ENCODE measurements at places on chromosomes 2 and 18.

DNA sequence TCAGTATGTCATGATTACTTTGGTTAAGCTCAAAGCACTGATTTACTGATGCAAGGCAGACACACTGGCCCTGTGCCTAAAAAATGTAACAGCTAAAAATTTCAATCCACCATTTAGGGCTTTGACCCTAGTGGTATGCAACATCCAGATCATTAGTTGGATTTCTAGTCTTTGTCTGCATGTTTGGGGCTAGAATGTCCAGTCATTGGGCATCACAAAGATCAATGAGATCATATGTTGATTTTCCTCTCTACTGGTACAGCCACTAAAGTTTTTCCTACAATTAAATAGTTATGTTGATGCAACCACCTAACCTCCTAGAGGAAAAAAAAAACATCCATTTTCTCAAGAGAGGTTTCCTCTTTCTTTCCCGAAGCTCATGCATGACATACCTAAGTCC is 53.4 kb upstream of the REV1 start:
- DNase-seq = no peak

DNA sequence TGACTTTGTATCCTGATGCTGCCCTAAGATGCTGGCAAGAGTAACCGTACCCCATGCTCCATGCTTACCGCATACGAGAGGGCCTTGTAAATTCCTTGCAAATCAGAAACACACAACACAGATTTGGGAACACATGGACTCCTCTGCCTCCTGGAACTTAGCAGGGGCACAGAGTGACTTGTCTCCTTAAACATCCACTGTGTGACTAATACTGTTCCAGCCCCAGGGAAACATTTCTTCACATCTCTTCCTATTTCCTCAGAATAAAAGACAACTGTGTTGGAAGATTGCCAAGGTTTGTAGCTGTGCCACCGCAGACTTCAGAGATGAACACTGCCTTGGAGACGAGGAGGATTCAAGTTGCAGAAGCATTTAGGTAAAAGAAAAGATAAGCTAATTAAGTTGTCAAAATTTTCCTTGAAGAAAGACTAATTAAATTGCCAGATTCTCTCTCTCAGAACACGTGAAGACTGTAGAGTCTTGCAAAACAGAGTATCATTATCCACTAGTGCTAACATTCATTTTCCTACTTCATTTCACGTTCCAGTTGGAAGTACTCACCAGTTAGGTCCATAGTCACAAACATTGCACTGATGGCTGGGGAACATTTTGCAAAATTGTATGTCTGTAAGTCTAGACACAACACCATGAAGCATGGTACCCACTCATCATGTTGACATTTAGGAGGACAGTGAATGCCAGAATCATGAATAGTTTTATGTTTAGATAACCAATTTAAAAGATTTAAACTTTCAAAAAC is 188.8 kb downstream of the TSN start:
- DNase-seq = no peak

GRCh38 chr2:194090251-194090905 is 1566.6 kb upstream of the SLC39A10 start:
- DNase-seq = no peak

DNA sequence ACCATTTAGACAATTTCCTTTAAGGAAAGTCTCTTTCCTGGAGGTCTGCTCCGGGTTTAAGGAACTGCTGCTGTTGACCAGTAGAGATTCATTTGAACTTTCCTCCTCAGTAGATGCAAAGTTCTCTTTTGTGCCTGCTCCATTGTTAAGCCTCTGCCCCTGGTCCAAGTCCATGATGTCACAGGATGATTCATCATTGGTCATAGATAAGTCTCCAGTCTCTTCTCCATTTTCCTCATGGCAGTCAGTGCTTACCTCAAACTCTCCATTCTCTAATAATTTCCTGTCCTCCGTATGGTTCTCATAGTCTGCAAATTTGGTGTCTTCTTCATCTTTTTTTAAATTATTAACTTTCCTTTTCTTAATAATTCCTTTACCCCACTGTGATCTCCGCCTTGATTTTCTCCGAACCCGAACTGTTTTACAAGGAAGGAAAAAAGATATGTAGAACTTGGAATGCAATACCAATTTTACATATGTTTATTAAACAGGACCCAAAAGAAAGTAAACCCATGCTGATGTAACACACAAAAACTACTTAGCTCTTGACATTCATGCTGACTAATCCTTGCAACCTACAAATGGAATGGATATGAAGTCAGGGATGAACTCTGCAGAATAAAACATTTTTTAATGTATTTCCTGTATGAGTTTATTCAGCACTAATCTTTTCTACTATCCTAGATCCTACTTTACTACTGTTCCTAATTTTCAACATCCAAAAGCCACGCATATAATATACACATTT is 169.1 kb downstream of the ATAD2B start:
- DNase-seq = no peak

DNA sequence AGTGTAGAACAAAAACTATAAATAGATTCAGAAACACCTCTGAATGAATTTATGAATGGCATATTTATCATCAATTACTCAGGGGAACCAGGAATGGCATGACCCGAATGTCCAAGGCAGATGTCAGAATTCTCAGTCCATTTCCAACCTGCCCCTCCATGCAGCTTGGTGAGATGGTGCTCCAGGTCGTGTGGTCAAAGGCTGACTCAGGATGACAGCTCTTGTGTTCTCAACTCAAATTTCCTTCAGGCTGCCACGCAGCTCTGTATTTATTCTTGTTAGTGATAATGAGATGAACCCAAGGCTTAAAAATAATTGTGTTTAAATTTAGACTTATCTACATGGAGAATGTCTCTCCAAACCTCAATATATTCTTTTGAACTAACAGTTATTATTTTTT is 146.9 kb downstream of the METTL4 start:
- DNase-seq = no peak

GRCh38 chr2:121505005-121505404 is 25.7 kb upstream of the RNU4ATAC start:
- DNase-seq = no peak

DNA sequence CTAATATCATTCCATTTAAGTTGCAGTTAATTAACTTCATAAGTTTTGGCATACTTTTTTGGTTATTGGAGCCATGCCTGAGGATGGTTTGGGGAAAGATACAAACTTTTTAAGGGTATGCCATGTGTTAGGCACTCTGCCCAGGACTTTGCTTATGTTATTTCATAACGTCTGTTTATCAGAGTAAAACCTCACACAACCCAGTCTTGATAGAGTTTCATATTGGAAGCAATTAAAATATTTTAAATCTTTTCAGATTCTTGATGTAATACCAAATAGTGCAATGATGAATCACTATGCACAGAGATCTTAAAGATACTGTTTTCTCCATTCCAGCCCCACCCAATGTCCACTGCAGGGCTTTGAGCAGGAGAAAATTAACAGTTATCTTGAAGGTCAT is 529.1 kb upstream of the HNMT start:
- DNase-seq = no peak

DNA sequence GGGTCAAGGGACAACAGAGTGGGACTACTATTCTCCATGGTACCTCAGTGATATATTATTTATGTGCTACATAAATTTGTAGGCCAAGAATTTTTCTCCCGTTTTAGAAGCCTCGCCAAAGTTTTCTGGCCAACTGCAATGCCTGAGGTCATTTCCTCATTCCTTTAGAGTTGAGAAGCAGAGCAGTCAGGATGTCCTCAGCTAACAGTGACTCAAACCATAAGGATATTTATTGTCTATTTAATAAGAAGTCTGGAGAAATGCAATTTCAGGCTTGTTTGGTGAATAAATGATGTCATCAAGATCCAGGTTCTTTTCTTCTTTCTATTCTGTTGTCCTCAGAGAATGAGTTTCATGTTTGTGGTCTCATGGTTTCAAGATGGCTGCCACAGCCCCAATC is 91.0 kb downstream of the ADCYAP1 start:
- no peak for DNase-seq
